ENCODE measurements at places on chromosomes 7 and 10.

- no peak for DNase-seq
Observed at GRCh38 chr7:27466703-27467102, 196.0 kb downstream of the HIBADH start.

DNA sequence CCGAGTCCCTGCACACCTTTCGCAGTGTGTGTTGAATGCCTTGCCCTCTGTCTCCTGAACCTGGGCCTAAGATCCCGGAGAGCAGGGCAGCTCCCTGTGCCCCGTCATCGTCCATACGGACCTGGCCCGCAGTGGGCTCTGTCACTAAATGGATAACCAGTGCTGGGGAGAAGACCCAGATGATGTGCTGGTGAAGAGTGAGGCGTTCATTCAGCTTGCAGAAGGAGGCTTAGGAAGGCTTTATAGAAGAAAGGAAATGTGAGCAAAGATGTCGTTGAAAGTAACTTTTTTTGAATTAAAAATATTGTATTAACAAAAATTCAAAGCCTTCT, 34.4 kb downstream of the PFKFB3 start:
- DNase-seq: no peak

- peak; percentile 20 for DNase-seq
Observed at GRCh38 chr7:25456467-25457171, 228.3 kb upstream of the NPVF start.

- DNase-seq: no peak
Observed at GRCh38 chr7:157468221-157469111, 131.7 kb downstream of the DNAJB6 start.

GRCh38 chr10:88157981-88158465, 294.6 kb downstream of the PTEN start:
- no peak for DNase-seq

- no peak for DNase-seq
Observed at GRCh38 chr10:13223241-13223640, 10.9 kb downstream of the UCMA start.

DNA sequence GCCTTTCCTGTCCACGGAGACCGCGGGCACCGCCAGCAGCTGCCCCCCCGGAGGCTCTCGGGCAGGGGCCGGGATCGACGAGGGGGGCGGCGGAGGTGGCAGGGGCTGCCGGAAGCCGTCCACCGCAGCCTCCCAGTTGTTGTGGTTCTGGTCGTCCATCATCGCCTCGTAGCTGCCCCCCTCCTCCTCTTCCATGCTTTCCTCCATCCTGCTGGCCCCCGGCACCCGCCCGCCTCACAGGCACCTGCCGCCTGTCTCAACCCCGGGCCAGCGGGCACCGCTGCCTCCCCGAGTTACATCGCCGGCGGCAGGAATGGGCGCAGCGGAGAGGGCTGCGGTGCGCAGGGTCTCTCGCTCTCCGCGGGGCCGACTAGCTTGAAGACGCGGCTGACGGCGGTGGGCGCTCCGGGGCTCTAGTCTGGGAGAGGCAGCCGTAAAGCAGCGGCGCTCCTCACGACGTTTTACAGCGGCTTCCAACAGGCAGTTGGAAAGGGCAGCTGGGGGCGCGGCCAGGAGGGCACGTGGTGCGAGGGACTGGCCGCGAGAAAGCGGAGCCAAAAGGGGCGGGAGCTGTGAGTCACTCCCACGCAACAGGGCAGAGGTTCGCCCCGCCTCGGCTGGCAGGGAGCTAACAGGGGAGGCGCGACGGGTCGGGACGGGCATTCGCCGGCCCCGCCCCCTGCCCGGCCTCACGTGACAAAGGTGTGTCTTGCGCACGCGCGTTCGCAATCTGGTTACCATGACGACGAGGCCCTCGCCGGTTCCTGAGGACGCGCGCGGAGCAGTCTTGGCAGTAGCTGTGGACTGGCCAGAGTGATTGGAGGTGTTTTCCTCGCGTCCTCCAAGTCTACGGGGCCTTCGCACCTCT, at the start of gene CACUL1:
CACUL1 (minus strand) TSS at position 415 of the 868 bp plus-strand sequence; CDS start at position 207, 208 bp downstream.
- DNase-seq: peak; percentile 98

Data from NCI-H345 (cell line).